Activated CD4-positive, alpha-beta T cell treated with anti-CD3 and anti-CD28 coated beads, Interleukin-2, amount 10 ng/mL, durations not matched to agents 7 days and 5 days (primary cell): ENCODE measurements at places on chromosomes 12 and 14. TPM values are rescaled to one million over a fixed set of nuclear protein-coding genes. Genes with fewer than 3 reads are reported as not detected.
A peak's percentile ranks its signal among the peaks of the same experiment; 100 is the strongest.

DNA sequence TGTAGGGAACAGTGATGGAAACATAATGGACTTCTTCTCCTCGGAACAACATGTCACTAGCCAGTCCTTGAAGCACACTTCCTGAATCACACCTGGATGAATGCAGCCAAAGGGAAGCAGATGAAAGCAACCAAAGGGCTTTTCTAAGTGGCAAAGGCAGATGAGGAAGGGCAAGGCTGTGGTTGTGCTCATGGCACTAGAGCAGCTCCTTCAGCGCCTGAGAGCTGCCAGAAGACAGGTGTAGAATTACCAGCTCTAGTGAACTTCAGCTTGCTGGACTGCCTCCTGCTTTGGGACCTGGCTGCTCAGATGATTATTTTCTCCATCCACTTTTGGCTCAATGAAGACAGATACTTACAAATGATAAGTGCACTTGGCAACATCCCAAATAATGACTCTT lies 1372.1 kb upstream of the SEL1L start:
- no peak for DNase-seq
- no peaks in the 10 kb centered on the region for H3K36me3 ChIP-seq
- no peak overlapping the region for H3K4me3 ChIP-seq
- no peaks in the 10 kb centered on the region for H3K4me1 ChIP-seq
- no peak overlapping the region for H3K27ac ChIP-seq
- H3K27me3 ChIP-seq, result no peaks in the 10 kb centered on the region

DNA sequence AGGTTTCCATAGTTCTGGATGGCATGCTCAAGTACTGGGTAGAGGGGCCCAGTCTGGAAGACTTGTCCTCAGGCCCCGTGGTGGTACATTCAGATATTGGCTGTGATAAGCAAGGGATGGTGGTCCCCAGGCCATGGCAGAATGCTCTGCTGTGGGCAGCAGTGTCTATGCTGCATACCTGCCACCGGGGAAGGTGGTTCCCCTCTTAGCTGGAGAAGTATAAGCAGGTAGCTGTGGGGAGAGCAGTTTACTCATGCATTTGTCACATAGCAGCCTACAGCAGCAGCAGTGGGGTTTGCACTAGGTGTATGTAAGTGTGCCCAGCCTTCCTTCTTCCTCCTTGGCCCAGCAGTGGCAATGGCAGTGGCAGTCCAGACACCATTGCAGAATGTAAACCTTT lies 69.3 kb upstream of the ADAMTS20 start:
- no peak for DNase-seq
- no peak overlapping the region for H3K27ac ChIP-seq

DNA sequence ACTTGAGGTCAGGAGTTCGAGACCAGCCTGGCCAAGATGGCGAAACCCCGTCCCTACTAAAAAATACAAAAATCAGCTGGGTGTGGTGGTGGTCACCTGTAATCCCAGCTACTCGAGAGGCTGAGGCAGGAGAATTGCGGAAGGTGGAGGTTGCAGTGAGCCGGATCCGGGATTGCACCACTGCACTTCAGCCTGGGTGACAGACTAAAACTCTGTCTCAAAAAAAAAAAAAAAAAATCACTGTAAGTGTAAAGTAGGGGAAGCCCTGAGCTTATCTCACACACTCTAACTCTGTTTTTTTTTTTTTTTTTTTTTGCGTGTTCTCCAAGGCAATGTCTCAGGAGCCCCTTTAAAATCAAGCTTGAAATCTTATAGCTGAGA lies 421 bp upstream of the RBMS2 start:
- H3K27ac ChIP-seq, result no peak overlapping the region
- H3K36me3 ChIP-seq, result no peaks in the 10 kb centered on the region
- DNase-seq, result no peak
- H3K4me1 ChIP-seq, result peaks cover 35% of the 10 kb centered on the region
- no peaks in the 10 kb centered on the region for H3K27me3 ChIP-seq
- peak overlapping the region; percentile 87 for H3K4me3 ChIP-seq

CLEC2A gene
- not detected for total RNA-seq

DEPDC4 gene
- total RNA-seq, result 2.1 TPM

- H3K27ac ChIP-seq, result no peak overlapping the region
- H3K27me3 ChIP-seq, result no peaks in the 10 kb centered on the region
- DNase-seq, result no peak
- no peaks in the 10 kb centered on the region for H3K4me1 ChIP-seq
- no peaks in the 10 kb centered on the region for H3K36me3 ChIP-seq
- no peak overlapping the region for H3K4me3 ChIP-seq
These were observed 95.2 kb downstream of the CALM1 start for GRCh38 chr14:90491911-90492531.

DNA sequence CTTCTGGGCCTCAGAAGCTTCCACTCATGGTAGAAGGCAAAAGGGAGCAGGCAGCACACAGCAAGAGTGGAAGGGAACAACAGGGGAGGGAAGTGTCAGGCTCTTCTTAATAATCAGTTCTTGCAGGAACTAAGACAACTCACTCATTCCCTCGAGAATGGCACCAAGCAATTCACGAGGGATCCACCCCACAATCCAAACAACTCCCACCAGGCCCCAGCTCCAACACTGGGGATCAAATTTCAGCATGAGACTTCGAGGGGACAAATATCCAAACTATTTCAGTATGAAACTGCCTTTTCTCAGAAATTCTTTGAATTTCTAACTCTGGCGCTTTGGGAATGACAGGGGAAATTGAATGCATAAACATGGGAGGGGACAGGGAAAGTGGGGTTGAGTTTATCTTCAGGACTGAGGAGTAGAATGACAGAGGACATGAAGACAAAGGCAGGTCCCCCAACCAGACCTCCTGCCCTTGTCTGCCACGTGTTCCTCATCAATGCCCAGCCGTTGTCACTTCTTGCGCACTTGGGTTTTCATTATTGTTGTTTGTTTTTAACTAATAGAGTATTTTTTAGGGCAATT lies 24.6 kb upstream of the APOF start:
- no peak overlapping the region for H3K4me3 ChIP-seq
- no peak for DNase-seq
- H3K36me3 ChIP-seq, result no peaks in the 10 kb centered on the region
- no peaks in the 10 kb centered on the region for H3K27me3 ChIP-seq
- H3K27ac ChIP-seq, result no peak overlapping the region

DNA sequence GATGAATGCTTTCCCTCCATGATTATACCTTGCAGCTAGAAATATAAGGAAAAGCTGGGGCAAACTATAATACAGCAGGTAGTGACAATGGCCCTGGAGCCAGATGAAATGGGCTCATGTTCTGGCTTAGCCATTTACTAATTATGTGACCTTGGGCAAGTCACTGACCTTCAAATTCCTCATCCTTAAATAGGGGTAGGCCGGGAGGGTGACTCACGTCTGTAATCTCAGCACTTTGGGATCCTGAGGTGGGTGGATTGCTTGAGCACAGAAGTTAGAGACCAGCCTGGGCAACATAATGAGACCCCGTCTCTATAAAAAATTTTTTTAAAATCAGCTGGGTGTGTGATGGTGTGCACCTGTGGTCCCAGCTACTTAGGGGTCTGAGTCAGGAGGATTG lies 155.4 kb downstream of the C12orf75 start:
- no peaks in the 10 kb centered on the region for H3K4me1 ChIP-seq
- no peak overlapping the region for H3K4me3 ChIP-seq
- H3K27me3 ChIP-seq, result peaks cover 2% of the 10 kb centered on the region

- H3K36me3 ChIP-seq, result peaks cover 10% of the 10 kb centered on the region
- no peak overlapping the region for H3K27ac ChIP-seq
- DNase-seq, result no peak
- H3K4me1 ChIP-seq, result peaks cover 39% of the 10 kb centered on the region
These were observed 2.1 kb upstream of the SLC15A4 start for GRCh38 chr12:128825835-128826234.

DNA sequence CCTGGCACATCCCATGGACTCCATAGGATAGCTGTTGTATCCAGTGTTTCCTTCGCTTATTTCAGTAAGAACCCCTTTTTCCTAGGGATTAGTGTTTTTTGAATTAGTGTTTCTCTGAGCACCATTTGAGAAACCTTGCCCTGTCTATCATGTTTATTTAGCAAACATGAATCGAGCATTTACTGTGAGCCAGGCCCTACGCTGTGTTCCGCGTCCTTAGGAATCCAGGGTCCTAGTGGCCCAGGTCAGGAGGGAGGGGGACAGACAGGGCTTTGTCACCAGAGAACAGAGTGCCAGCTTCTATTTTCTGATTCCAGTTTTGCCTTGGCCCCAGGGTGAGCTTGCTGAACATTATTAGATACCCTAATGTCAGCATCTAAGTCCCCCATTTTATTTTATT lies 2.5 kb downstream of the TEAD4 start:
- no peak overlapping the region for H3K4me3 ChIP-seq
- no peak for DNase-seq
- peaks cover 20% of the 10 kb centered on the region for H3K4me1 ChIP-seq
- peaks cover 50% of the 10 kb centered on the region for H3K27me3 ChIP-seq

- H3K27me3 ChIP-seq, result peaks cover 3% of the 10 kb centered on the region
- DNase-seq, result no peak
- H3K4me1 ChIP-seq, result no peaks in the 10 kb centered on the region
- H3K36me3 ChIP-seq, result no peaks in the 10 kb centered on the region
- no peak overlapping the region for H3K4me3 ChIP-seq
- no peak overlapping the region for H3K27ac ChIP-seq
These were observed 12.7 kb upstream of the EIF4B start for GRCh38 chr12:52993558-52993869.

DNA sequence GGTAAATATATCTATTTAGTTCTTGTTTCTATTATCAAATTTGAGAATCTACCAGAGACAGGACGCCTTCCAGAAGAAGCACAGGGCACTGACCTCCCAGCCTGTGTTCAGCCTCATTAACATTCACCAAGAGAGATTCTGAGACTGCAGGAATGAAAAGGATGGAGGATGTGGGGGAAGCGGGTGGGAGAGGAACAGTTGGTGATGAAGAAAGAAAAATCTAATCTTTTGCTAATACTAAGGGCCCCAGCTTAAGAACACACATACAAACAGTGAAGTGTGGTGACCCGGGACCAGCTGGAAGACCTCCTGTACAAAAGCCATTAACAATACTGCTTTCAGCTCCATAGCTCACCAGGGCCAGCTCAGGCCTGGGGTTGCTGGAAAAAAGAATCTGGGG lies 160.5 kb downstream of the NUAK1 start:
- no peak overlapping the region for H3K4me3 ChIP-seq
- no peak overlapping the region for H3K27ac ChIP-seq
- H3K4me1 ChIP-seq, result no peaks in the 10 kb centered on the region
- H3K27me3 ChIP-seq, result no peaks in the 10 kb centered on the region
- H3K36me3 ChIP-seq, result no peaks in the 10 kb centered on the region

GRCh38 chr14:19823765-19824164 lies 20.2 kb downstream of the OR4N2 start:
- H3K27ac ChIP-seq, result no peak overlapping the region
- H3K36me3 ChIP-seq, result no peaks in the 10 kb centered on the region
- no peak overlapping the region for H3K4me3 ChIP-seq
- no peak for DNase-seq
- H3K27me3 ChIP-seq, result peaks cover 2% of the 10 kb centered on the region

GRCh38 chr12:78018171-78018910 lies 187.6 kb downstream of the NAV3 start:
- DNase-seq, result no peak
- H3K27me3 ChIP-seq, result no peaks in the 10 kb centered on the region
- no peak overlapping the region for H3K4me3 ChIP-seq
- no peaks in the 10 kb centered on the region for H3K4me1 ChIP-seq
- H3K27ac ChIP-seq, result no peak overlapping the region

GRCh38 chr12:117109943-117110635 lies 10.9 kb upstream of the TESC start:
- peaks cover 13% of the 10 kb centered on the region for H3K27me3 ChIP-seq
- H3K4me3 ChIP-seq, result no peak overlapping the region
- no peaks in the 10 kb centered on the region for H3K36me3 ChIP-seq
- DNase-seq, result no peak
- H3K27ac ChIP-seq, result no peak overlapping the region

DNA sequence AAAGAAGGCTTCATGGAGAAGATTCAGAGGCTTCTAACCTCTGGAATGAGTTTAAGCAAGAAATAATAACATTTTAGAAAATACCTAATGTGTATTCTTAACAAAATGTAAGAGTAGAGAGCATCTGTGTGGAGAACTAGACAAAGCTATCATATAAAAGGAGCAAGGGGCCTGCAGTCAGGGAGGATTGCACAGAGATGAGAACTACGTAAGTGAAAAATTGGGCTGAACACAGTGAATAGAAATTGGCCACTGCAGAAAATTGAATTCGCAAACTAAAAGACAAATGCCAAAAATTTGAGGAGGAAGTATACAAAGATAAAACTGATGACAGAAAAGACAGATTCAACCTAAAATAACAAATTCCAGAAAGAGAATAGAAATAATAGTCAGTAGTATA lies 92.8 kb downstream of the TGFB3 start:
- no peak overlapping the region for H3K4me3 ChIP-seq
- no peak for DNase-seq
- H3K27me3 ChIP-seq, result no peaks in the 10 kb centered on the region

GRCh38 chr14:58961045-58961731 lies 227.3 kb upstream of the DAAM1 start:
- no peak for DNase-seq
- no peak overlapping the region for H3K27ac ChIP-seq
- H3K36me3 ChIP-seq, result no peaks in the 10 kb centered on the region
- H3K4me3 ChIP-seq, result no peak overlapping the region
- H3K27me3 ChIP-seq, result no peaks in the 10 kb centered on the region

PLEK2 gene
- 1.1 TPM for total RNA-seq

- no peaks in the 10 kb centered on the region for H3K27me3 ChIP-seq
- no peaks in the 10 kb centered on the region for H3K36me3 ChIP-seq
- peak overlapping the region; percentile 11 for H3K27ac ChIP-seq
- H3K4me3 ChIP-seq, result no peak overlapping the region
These were observed 12.1 kb downstream of the ADCK1 start for GRCh38 chr14:77812028-77812427.

- peaks cover 25% of the 10 kb centered on the region for H3K36me3 ChIP-seq
- peak overlapping the region; percentile 72 for H3K27ac ChIP-seq
- H3K4me3 ChIP-seq, result peak overlapping the region; percentile 13
- H3K27me3 ChIP-seq, result no peaks in the 10 kb centered on the region
These were observed 9.8 kb downstream of the PSMA6 start for GRCh38 chr14:35301735-35302528.

- no peak for DNase-seq
- H3K4me1 ChIP-seq, result no peaks in the 10 kb centered on the region
- H3K4me3 ChIP-seq, result no peak overlapping the region
- peaks cover 3% of the 10 kb centered on the region for H3K27me3 ChIP-seq
- H3K36me3 ChIP-seq, result no peaks in the 10 kb centered on the region
- no peak overlapping the region for H3K27ac ChIP-seq
These were observed 84.4 kb upstream of the DCN start for GRCh38 chr12:91267039-91267438.

ESR2 gene
- total RNA-seq, result not detected

DNA sequence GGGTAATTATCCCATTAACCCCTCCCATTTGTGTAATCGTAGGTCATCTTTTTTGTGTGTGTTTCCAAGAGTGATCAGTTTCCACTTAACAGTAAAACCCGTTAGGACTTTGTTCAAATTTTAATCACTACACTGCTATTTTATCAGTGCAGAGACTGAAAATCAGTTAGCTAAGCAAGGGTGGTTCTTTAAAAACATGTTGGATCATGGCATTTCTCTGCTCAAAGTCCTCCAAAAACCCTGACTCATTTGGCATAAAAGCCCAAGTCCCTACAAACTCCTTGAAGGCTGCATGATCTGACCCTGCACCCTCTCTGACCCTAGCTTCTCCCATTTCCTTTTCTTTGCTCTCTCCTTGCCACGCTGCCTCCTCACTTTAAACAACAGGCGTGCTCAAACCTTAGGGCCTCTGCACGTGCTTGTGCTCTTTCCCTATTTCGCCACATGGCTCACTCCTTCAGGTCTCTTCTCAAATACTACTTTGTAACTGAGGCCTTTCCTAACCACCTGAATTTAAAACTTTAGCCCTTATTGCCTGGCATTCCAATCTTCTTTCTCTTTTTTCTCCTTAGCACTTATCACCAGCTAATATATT lies 13.2 kb upstream of the OVCH1 start:
- H3K36me3 ChIP-seq, result no peaks in the 10 kb centered on the region
- DNase-seq, result no peak
- H3K27me3 ChIP-seq, result peaks cover 26% of the 10 kb centered on the region
- no peak overlapping the region for H3K4me3 ChIP-seq
